ENCODE measurements at places on chromosomes 3 and 15.
A peak's percentile ranks its signal among the peaks of the same experiment; 100 is the strongest.

- no peak for DNase-seq
Observed at GRCh38 chr3:30886888-30887287, 7.6 kb downstream of the GADL1 start.

- DNase-seq = no peak
Observed at GRCh38 chr3:150890831-150891230, 14.4 kb downstream of the MINDY4B start.

- DNase-seq = no peak
Observed at GRCh38 chr3:35665390-35666055, 26.2 kb downstream of the ARPP21 start.

DNA sequence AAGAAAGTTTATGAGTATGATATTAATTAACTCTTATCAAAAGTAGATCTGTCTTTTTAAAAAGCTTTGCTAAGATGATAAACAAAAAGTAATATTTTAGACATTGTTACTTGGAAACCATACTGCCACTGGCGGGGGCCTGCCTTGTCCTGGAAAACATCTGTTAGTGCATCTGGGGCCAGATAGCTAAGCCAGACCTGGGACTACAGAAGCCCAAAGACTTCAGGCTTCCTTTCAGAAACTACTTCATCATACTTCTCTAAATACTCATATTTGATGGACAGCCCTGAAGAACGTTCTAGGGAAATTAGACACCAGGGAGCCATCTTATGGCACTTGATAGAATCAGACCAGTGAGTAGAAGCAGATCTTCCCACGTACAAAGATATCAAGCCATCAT lies 795.4 kb upstream of the SEMA6D start:
- no peak for DNase-seq

DNA sequence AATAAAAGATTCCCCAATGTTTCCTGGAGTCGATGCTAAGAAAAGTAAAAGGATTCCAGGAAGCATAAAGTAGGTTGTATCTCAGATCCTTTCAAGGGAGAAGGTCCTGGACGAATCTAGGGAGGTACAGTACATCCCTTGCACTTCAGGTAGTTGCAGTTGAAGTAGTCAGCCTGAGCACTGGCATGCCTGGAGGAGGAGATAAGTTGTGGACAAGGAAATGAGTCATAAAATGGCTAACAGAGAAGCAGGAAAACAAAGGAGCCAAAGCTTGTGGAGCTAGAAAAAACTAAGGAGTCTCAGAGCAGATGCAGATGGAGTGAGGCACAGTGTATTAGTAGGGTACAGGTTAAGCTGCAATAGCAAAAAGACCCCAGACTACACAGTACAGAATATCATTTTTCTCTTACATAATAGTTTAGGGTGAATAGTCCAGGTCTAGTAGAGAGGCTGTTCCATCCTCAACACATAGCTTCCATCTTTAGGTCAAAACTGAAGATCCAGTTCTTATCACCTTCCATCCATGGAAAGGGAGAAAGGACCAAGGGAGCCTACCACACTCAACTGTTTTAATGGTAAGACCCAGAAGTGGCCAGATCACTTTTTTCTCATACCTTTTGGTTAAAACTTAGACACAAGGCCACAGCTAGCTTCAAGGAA lies 41.3 kb downstream of the COL6A5 start:
- peak; percentile 32 for DNase-seq

GRCh38 chr3:41190509-41191284 lies 8.6 kb upstream of the CTNNB1 start:
- no peak for DNase-seq

DNA sequence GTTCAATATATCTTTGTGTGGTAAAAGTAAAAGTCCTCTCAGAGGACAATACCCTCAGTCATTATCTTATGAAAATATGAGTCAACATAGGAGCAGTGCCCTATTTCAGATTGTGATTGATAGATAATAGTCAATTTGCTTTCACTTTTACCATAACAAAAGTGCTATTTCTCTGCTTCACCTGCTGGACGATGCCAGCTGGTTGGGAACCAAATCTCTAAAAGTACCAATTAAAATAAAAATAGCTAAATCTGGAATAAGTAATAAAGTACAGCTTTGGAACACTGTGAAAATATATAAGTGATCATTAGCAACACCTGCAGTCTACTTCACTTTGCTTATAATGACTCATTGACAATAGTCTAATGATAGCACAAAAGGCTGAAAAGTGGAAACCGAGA lies 390.3 kb upstream of the AGTR1 start:
- no peak for DNase-seq

DNA sequence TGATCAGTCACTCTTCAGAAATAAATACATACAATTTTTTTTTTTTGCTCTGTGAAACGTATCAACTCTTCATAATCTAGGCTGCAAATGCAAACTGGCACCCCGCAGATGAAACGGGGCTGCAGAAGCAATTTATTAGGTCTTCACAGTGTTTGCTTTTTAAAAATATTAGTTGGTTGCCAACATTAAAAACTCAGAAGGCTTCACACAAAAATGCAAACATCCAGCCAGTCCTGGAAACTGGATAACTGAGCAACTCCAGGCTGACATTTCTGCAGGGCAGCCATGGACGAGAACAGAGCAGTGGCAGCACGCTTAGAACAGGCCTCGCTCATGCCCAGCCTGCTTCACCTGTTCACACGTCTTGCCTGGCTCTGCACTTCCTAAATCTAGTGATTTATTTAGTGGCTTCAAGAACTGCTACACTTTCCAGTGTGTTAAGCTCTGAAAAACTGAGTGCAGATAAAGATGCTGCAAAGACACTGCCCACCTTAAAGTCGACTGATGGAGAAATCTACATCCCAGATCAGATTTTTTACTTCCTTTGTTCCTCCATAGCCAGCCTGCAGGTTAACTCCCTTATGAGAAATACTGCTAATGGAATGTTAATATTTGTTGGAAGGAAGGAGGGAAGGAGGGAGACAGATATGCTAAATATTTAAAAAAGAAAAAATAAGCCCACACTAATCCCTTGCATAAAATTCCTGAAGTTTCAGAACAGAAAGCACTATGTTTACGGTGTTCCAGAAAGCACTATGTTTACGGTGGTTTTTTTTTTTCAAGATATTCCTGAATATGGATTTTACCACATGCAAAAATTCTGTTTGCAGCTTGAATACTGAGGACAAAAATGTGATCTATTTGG lies 53.6 kb downstream of the SETMAR start:
- DNase-seq = no peak

DNA sequence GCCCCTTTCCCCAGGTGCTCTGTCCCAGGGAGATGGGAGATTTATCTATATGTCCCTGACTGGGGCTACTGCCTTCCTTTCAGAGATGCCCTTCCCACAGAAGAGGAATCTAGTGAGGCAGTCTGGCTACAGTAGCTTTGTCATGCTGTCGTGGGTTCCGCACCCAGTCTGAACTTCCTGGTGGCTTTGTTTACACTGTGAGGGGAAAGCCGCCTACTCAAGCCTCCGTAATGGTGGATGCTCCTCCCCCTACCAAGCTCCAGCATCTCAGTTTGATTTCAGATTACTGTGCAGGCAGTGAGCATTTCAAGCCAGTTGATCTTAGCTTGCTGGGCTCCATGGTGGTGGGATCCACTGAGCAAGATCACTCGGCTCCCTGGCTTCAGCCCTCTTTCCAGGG lies 35.4 kb upstream of the SLC7A14 start:
- DNase-seq = no peak

DNA sequence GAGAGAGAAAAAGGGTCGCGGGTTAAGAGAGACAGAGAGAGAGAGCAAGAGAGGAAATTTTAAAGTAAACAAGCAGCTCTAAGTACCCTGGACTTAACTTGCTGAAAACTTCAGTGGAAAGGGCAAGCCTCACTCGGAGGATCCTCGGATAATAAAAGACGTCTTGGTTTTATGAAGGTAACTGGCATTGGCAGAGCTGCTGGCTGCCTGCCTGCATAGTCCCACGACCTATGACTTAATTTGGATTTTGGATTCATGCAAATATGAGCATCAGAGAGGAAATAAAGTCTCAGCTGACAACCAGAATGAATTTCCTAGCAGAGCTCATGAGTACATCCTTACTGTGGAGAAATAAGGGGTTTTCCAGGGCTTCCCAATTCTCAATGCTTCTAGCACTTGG lies 95.1 kb upstream of the PDZRN3 start:
- DNase-seq = peak; percentile 70

DNA sequence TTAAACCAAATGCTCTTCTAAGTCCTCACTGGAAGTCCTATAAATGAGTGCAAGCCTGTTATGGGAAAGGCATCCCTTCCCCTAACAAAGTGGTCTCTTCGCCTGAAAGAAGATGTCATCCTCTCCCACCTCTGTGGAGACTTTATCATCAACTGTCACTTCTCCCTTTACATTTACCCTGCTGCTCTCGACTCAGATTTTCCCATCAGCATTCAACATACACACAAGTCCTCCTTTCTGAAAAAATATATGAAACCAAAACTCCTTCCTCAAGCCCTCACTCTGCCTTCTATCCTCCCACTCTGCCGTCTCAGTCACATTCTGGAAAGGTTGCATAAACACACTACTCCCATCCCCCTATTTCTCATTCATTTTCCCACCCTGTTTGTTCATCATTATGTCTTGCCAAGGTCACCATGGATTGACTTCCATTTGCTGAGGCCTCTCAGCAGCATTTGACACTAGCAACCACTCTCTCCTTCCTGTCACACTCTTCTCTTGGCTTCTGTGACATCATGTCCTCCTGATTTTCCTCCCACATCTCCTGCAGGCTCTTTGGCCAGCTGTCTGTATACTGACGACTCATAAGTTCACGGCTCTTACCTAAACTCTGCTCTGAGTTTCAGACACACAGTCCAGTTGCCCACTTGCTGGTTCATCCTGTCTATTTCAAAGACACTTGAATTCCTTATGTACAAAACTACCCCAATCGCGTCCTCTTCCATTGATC lies 70.3 kb upstream of the SMAD3 start:
- DNase-seq = peak; percentile 45

DNA sequence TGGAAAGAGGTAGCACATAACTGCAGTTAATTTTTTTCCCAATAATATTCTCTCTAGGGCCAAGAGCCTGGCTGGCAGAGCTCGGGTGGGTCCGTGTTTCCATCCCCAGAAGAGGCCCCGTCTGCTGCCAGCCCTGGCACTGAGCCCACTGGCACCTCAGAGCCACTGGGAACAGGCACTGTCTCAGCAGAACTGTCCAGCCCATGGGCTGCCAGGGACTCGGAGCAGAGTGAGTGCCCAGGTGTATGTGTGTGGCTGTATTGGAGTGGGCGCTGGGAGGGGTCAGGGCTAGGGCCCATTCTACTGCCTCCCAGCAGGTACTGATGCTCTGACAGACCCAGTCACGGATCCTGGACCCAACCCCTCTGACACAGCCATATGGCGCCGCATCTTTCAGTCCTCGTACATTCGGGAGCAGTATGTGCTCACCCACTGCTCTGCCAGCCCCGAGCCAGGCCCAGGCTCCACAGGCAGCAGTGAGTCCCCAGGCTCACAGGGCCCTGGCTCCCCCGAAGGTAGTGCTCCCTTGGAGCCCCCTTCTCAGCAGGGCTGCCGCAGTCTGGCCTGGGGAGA lies 8.9 kb downstream of the VWA5B2 start:
- no peak for DNase-seq

DNA sequence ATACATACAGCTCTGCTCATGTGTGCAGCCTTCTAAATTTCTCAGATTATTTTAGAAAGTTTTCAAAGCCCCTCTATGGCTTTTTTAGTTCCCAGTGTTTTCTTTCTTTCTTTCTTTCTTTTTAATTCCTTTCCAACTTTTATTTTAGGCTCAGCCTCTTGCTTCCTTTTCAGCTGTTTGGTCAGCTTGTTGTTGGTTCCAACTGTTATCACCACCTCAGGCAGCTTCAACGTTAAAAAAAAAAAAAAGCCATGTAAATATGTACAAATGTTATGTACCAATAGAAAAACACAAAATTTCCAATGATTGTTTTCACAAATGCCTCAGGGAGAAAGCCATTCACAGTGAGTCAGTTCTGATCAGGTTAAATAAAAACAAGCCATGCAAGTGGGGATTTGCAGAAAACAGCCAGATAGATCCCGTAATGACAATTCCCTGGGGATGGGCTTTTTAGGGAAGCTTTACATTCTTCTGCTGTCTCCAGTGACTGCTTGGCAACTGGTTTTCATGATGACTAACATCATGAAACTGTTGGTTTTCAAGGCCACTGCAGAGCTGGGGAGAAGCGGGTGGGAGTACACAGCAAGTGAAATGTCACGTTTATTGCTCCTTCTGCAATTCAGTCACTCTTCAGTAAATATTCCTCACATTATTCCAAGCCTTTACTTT lies 908.4 kb downstream of the EPHA3 start:
- DNase-seq = peak; percentile 82

DNA sequence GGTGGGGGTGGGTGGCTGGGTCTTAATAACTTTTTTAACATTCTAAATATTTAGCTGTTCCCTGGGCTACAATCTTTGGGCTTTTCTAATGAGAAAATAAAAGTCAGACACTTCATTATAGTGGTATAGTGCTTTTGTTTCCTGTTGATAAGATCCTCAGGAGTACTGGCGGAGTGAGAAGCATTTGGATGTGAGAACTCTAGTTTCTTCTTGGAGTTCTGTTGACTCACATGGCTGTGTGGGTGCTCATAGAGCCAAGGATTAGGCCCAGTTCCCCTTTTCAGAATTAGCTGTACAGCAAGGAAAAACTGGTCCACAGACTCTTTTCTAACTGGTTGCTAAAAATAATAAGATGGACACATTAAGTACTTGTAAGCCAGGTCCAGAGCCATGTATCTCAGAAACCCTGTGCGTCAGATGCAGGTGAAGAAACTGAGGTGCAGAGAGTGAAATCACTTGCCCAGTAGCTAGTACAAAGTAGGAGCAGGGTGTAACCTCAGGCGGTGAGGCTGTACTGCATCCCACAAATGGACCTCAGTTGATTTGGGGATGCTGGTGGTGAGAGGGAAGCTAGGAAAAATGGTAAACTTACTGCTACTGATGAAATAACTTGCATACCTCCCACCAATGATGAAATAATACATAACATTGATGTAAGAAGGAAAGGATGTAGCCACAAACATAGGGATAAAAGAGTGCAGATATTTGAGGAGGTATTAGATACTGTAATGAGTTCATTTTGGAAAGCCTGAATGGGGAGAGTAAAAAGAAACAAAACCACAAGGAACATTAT lies 2.3 kb downstream of the ITPR1 start:
- DNase-seq = no peak

GRCh38 chr3:150840802-150841515 lies 64.3 kb downstream of the MINDY4B start:
- DNase-seq = no peak

All from fibroblast of the aortic adventitia (primary cell).